Stimulated activated CD8-positive, alpha-beta memory T cell treated with anti-CD3 and anti-CD28 coated beads, Interleukin-7, amount 100 ng/mL, for 24 hours (primary cell): ENCODE measurements at places on chromosomes 11 and 22.

- no peak for DNase-seq
Measured at GRCh38 chr22:19852177-19852781, 2.4 kb downstream of the GNB1L start.

- DNase-seq = no peak
Measured at GRCh38 chr11:117861151-117862018, 15.1 kb downstream of the FXYD6 start.

GRCh38 chr11:13271060-13271693, 6.4 kb upstream of the BMAL1 start:
- no peak for DNase-seq

DNA sequence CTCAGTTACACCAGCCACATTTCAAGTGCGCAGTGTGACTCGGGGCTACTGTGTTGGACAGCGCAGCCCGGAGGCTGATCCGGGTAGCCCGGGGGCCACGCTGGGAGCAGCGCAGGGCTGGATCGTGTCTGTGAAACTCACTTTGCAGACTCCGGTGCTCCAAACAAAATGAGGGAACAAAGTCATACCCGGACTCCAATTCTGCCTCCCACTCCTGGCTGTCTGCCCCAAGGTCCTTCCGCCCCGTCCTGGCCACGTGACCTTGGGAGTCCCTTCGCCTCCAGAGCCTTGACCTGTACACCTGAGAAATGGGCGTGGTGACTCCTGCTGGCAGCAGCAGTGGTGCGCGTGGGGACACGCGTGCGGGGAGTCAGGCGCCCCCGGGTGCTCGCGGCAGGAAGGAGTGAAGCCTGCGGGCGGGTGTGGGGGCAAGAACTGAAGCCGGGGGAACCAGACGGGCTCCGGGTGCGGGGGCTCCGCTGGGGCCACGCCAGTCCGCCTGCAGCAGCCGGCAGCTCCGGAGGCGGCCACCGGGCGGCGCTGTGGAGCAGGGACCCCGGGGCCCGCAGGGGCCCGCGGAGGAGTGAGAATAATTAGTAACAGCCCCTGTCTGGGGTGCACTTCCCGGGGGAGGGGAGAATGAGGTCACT, 42.4 kb downstream of the KCNJ4 start:
- peak; percentile 19 for DNase-seq

DNA sequence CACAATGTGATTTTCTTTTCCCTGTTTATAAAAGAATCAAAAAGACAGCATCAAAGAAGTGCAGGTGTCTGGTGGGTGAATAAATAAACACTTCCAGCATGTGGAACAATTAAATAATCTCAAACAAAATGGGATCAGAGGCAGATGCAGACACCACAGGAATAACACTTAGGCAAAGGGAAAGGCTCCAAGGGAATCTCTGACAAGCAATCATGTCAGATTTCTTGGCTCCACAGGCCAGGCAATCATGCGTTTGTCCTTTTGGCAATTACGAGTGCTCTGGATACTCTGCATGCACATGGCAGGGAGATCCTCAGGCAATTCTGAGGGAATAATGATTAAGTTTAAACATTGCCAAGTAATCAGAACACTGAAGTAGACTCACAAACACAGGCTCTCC, 403.5 kb upstream of the LUZP2 start:
- DNase-seq = no peak

DNA sequence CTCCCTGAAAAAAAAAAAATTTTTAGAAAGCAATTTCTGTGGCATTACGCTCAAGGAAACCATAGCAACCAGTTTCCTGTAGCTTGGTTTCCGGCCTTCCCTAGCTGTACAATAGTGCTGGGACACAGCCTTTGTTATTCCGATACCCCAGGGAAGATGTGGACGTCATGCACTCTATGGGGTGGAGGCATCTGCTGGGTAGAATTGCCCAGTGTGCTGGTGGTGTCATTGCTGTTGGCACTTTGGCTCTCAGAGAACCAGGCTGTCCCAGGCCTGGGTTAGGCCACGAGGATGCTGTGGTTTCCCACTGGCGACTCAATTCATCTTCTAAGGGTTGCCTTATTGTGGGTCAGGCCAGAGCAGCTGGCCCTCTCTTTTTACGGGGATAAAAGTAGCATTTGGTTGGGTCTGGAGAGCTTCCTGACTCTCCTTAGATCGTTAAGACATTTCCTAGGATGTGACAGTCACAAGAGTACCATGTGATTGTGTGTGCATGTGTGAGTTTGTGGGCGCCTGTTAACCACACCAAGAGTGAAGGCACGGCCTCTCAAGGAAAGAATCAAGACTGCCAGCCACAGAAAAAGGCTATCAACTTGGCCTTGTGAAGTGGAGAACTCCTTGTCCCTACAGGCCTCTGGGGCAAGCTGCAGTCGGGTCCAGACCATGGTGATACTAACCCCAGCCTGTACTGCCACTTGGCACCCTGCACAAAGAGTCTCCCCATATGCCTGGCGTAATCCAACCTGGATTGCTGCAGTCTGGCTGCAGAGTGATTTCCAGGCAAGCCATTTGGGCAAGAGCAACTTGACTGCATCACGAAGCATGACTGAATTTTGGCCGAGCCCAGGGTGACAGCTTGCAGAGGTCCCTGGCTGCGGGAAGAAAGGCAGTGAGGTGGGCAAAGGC, 35.9 kb upstream of the NAV2 start:
- DNase-seq = no peak

DNA sequence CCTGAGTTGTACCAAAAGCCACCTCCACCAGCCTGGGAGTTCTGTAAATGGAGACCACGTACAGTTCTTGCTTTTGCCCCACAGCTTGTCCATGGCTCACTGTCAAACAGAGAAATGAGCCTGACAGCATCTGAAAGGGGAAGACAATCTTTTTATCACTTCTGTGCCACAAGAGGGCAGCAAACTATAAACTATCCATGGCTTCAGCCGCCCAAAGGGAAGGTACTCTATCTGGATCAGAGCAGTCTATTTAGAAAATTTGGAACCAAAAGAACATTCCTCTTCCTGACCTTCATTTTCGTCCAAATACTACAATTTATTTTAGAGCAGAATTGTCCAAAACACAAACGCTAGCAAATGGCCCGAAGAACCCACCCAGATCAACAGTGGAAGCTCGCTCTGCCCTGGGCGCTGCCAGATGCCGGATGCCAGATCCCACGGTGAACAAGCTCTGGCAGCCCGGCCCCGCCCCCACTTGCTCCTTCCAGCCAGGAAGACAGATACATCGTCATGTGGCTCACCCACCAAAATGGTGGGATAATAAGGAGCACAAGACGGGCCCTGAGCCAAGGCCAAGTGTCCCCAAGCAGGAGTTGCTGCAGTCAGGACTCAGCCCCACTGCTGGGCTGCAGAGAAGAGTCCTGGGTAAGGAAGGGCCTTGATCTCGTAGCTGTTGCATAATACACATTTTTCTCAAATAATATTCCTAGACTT, 23.9 kb upstream of the SCGB1A1 start:
- DNase-seq = no peak

- no peak for DNase-seq
Measured at GRCh38 chr11:96221244-96222070, 121.5 kb downstream of the MAML2 start.
